ENCODE measurements at places on chromosomes 6 and 20.

DNA sequence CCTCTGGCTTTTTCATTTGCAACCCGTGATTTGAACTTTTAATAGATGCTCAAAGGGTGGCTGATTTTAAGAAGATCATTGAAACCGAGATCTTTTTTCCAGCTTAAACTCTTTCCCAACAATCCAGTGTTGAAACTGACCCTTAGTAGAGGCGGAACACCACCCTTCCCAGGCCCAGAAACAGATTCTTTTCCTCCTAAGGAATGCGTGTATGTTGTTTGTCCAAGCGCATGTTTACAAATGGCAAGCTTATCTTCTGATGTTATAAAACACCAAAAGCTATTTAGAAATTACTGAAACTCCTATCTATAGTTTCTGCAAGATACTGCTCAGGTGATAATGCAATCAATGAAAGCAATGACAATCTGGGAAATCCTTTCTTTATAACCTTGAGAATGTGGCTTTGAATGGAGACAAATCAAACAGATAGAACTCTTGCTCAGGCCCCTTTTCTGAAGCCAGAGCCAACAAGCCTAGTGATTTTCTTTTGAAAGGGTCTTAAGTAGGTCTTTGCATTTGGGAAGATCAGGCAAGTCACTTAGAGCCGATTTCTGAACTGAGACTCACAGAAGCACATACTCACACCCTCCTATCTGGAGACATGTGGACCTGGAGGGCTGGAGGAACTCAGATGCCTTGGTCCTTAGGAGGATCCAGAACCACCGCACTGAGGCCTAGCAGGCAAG, 9.1 kb downstream of the BANF2 start:
- DNase-seq: no peak

GRCh38 chr6:98909236-98909635, 38.5 kb downstream of the FBXL4 start:
- DNase-seq: no peak

GRCh38 chr6:89895276-89895874, 1.1 kb downstream of the GJA10 start:
- DNase-seq: no peak

DNA sequence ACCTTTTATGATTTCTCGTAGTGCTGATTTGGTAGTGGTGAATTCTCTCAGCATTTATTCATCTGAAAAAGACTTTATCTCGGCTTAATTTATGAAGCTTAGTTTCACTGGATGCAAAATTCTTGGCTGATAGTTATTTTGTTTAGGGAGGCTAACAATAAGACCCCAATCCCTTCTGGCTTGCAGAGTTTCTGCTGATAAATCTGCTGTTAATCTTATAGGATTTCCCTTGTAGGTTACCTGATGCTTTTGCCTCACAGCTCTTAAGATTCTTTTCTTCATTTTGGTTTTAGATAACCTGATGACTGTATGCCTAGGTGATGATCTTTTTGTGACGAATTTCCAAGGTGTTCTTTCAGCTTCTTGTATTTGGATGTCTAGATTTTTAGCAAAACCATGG, 388.7 kb downstream of the UTRN start:
- DNase-seq: no peak

GRCh38 chr6:1312473-1313367, 822 bp downstream of the FOXQ1 start:
- DNase-seq: no peak

DNA sequence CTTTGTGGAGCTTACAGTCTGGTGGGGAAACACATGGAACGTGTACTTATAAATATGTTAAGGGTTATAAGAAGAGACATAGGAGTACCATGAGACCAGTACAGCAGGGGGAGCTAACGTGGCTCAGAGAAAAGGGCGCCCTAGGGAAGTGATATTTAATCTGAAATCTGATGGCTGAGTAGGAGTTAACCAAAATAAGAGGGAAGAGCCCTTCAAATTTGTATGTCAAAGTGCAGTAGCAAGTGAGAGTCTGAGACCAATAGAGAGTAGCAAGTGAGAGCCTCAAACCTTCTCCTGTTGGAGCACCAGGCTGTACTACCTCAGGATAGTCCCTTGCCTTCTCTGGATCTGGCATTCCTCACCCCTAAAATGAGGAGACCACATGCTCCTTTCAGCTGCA, 6.1 kb upstream of the PKIG start:
- no peak for DNase-seq

GRCh38 chr6:118320652-118321051, 227.4 kb upstream of the PLN start:
- no peak for DNase-seq
